Skeletal muscle tissue (tissue), 5 donors: ENCODE measurements at places on chromosomes 3 and 15. TPM values are rescaled to one million over a fixed set of nuclear protein-coding genes. Genes with fewer than 3 reads are reported as not detected.

The AEN gene
- 5.2 TPM for total RNA-seq

The ACSBG1 gene
- under 0.01 TPM for total RNA-seq

The TP63 gene
- 7.8 TPM for total RNA-seq

The SPINT1 gene
- under 0.01 TPM for total RNA-seq

The RNU5B-1 gene
- not detected for total RNA-seq

The GOLGA8N gene
- total RNA-seq: 5.2 TPM

The EOMES gene
- total RNA-seq: 0.52 TPM

The CFAP100 gene
- not detected for total RNA-seq

The SEMA3B gene
- total RNA-seq: 19.8 TPM

The TTLL13 gene
- total RNA-seq: not detected

The HDC gene
- 2.1 TPM for total RNA-seq

The RASGRP1 gene
- total RNA-seq: 0.52 TPM

The POLQ gene
- 5.7 TPM for total RNA-seq

The ALPK3 gene
- 33.4 TPM for total RNA-seq

The AGBL1 gene
- 31.3 TPM for total RNA-seq

The FOXB1 gene
- not detected for total RNA-seq

The MESP2 gene
- total RNA-seq: not detected

The GRM2 gene
- total RNA-seq: not detected

The APBA2 gene
- 4.2 TPM for total RNA-seq

The TLE3 gene
- total RNA-seq: 13.6 TPM

The IL5RA gene
- total RNA-seq: not detected

The TRIM42 gene
- total RNA-seq: not detected

The CPN2 gene
- not detected for total RNA-seq

The GOLGA8S gene
- total RNA-seq: not detected

The DUOX2 gene
- total RNA-seq: under 0.01 TPM

The CCR2 gene
- 3.7 TPM for total RNA-seq

The LXN gene
- 15.7 TPM for total RNA-seq

The NISCH gene
- 43.3 TPM for total RNA-seq

The PRR20G gene
- total RNA-seq: not detected

The ACP3 gene
- total RNA-seq: 0.52 TPM

The DGKG gene
- 2.6 TPM for total RNA-seq

The MYO5C gene
- 3.7 TPM for total RNA-seq

The KLHL6 gene
- total RNA-seq: 1.0 TPM

The POTEB2 gene
- not detected for total RNA-seq

The ANKRD34C gene
- total RNA-seq: not detected

The NR2F2 gene
- total RNA-seq: 12.0 TPM
